ENCODE measurements at places on chromosomes 11 and 22. TPM values are rescaled to one million over a fixed set of nuclear protein-coding genes. Genes with fewer than 3 reads are reported as not detected.

Gene MB
- polyA plus RNA-seq = 0.21 TPM

Gene CDC42EP1
- polyA plus RNA-seq = 35.5 TPM

Gene ABCC8
- 2.2 TPM for polyA plus RNA-seq

Gene MAP6
- 10.0 TPM for polyA plus RNA-seq

Gene TRIM51
- polyA plus RNA-seq = not detected

Gene MYOD1
- polyA plus RNA-seq = not detected

Gene BCL2L13
- 44.4 TPM for polyA plus RNA-seq

Gene HEPN1
- 1.2 TPM for polyA plus RNA-seq

Gene GGT1
- 52.3 TPM for polyA plus RNA-seq

Gene UBASH3B
- polyA plus RNA-seq = 6.9 TPM
